Lung (tissue), 17 donors: ENCODE measurements at places on chromosomes 4 and X. TPM values are rescaled to one million over a fixed set of nuclear protein-coding genes. Genes with fewer than 3 reads are reported as not detected.
A peak's percentile ranks its signal among the peaks of the same experiment; 100 is the strongest.

DNA sequence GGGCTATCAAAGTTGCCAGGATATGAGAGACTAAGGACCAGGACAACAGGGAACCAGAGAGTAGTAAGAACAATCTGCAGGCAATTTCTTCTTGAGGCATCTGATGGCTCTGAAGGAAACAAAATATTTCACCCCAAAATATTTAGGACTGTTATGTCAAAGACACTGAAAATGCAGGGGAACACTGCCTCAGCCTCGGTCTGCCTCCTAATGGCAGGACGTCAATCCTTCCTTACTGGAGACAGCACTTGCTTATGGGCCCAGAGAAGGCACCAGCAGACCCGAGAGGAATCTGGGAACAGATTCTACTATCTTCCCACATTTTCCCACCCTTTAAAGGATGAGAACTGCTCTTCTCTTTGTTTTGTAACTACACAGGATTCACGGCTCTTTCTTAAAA, 23.3 kb downstream of the RNF150 start:
- no peak for DNase-seq
- H3K4me1 ChIP-seq, result no peaks in the 10 kb centered on the region
- H3K36me3 ChIP-seq, result no peaks in the 10 kb centered on the region
- H3K4me3 ChIP-seq, result no peak overlapping the region

GRCh38 chrX:72060196-72060920, 71.4 kb downstream of the RTL5 start:
- no peak overlapping the region for H3K4me3 ChIP-seq
- H3K4me1 ChIP-seq, result peaks cover 7% of the 10 kb centered on the region
- no peaks in the 10 kb centered on the region for H3K36me3 ChIP-seq
- H3K27ac ChIP-seq, result peak overlapping the region; percentile 27
- peaks cover 10% of the 10 kb centered on the region for H3K27me3 ChIP-seq

GRCh38 chr4:26397086-26397485, 76.3 kb downstream of the RBPJ start:
- no peaks in the 10 kb centered on the region for H3K4me1 ChIP-seq
- H3K36me3 ChIP-seq, result peaks cover 9% of the 10 kb centered on the region
- no peaks in the 10 kb centered on the region for H3K27me3 ChIP-seq
- no peak for DNase-seq
- H3K27ac ChIP-seq, result no peak overlapping the region
- no peak overlapping the region for H3K4me3 ChIP-seq

PPEF2 gene
- polyA plus RNA-seq, result 0.01 TPM

GNPDA2 gene
- 8.6 TPM for polyA plus RNA-seq

DNA sequence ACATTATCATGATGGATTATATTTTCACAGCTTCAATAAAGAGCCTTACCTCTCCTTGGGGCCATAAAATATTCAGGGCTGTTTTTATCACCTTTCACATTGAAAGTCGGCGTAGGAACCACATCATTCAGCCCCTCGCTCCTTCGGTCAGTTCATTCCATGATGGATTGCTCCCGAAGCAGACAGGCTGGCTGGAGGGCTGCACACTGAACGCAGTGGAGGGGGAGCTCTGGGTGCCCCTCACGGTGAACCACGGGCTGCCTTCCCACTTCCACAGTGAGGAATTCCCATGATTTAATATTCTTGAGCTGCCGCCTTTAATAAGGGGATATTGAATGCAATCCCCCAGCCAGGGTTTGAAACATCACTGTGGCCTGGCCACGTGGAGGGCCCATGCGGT, 16.0 kb downstream of the PPP2R2C start:
- H3K4me3 ChIP-seq, result no peak overlapping the region
- H3K27me3 ChIP-seq, result no peaks in the 10 kb centered on the region
- H3K27ac ChIP-seq, result no peak overlapping the region
- DNase-seq, result no peak
- H3K36me3 ChIP-seq, result no peaks in the 10 kb centered on the region

TMPRSS11A gene
- not detected for polyA plus RNA-seq
